ENCODE measurements at places on chromosomes 4 and X.

GRCh38 chr4:15756361-15756861 is 21.7 kb upstream of the CD38 start:
- no peak for DNase-seq

GRCh38 chrX:111086591-111087006 is 9.4 kb upstream of the PAK3 start:
- no peak for DNase-seq

- no peak for DNase-seq
Measured at GRCh38 chrX:113954297-113954696, 629.6 kb upstream of the HTR2C start.

DNA sequence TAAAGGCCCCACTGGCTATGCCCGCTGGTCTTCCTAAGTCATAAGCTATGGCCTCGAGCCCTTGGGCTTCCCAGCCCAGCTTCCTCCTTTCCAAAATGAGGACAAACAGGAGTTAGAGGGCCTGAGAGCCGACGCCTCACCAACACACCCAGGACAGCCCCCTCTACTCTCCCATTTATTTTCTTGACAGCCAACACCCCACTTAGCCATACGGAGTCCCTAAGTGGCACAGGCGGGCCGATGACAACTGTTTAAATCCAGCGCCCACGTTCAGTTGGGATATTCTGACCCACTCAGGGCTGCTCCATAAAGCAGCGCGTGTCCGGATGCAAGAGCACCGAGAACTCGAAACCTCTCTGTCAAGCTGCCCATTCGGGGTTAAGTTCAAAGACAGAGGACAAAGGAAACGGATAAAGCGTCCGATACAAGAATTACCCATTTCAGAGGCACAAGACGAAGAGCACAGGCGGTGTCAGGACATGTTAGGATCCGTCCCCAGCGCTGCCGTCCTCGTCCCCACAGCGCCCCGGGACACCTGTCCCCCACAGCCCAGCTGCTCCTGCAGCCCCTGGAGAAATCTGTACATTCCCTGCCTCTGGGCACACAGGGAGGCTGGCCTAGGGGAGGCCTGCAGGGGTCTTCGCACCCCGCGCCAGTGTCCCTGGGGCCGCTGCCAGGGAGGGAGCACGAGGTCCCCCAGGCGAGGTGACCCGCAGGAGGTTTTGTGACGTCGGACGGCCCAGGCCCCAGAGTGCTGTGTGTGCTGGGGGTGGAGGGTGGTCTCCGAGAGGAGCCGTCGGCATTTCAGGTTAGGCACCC is 1.2 kb downstream of the PRKX start:
- DNase-seq = no peak

- no peak for DNase-seq
Measured at GRCh38 chr4:97457253-97457652, 686.0 kb downstream of the STPG2 start.

DNA sequence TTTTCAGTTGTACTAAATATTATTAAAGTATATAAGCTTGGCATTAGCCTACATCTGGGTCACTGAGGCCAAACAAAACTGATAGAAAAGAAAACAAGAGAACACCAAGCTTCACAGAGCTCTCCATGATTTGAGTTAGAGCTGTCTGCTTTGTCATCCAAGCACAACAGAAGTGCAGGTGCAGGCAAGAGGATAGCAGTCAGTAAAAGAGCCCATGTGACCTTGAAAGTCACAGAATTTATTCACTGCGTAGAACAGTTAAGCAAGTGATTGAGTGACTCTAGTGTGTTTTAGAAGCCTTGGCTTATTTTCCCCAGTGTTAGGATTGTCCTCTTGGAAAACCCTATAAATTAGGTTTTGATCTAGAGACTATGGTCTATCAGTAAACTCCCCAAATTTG is 49.4 kb upstream of the PRDM5 start:
- no peak for DNase-seq

DNA sequence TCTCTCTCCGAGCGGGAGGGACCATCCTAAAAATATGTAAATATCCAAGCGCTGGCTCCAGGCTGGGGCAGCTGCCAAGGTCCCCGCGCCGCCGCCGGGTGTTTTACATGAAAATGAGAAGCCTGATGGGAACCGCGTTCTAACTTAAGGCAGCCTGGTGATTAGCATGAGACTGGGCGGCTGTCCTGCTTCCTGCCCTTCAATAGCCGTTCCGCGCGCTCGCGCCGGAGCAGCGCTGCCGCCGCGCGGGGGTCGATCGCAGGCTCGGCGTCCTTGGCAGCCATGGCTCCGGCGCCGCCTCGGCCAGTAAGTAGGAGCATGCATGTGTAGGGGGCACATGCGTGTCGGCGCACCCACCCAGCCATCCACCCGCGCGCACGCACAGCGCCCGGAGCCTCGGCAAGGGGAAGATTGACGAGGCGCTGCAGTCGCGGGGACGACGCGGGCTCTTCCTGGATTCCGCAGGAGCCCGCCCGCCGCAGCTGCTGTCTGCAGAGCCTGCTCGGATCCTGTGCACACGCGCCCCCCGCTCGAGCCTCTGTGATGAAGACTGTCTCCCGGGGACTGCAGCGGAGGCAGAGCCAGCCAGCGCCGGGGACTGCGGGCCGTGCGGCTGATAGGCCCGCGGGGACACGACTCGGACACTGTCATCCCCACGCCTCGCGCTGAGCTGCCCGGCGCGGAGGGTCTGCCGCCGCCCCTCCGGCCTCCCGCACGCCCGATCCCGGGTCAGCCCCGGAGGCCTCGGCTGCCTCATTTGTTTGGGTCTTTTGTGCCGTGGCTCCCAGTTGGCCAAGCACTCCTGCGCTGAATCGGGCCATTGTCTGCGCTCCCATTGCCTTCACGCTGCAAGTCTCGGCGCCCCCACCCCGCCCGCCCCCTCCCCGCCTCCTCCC is 734 bp downstream of the STOX2 start:
- peak; percentile 93 for DNase-seq

- DNase-seq = no peak
Measured at GRCh38 chr4:8250637-8251036, 18.9 kb upstream of the HTRA3 start.

DNA sequence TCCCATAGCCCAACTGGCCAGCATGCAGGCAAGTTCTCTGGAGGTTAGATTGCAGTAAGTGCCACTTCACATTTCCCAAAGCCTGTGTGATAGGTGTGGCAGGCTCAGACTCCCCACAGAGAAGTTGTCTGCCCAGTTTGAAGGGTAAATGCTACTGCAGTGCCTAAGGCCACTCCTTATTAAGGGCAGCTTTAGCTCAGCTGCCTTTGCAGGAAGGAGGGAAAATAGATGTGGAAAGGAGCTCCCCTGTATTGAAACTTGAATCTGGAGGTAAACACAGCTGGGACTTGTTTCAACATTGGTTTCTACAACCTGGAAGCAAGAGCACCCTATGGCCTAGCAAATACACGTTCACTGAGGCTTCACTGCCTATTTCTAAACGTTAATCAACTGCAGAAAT is 22.4 kb downstream of the NEXMIF start:
- no peak for DNase-seq

GRCh38 chr4:1112174-1112820 is 1.1 kb downstream of the RNF212 start:
- no peak for DNase-seq

DNA sequence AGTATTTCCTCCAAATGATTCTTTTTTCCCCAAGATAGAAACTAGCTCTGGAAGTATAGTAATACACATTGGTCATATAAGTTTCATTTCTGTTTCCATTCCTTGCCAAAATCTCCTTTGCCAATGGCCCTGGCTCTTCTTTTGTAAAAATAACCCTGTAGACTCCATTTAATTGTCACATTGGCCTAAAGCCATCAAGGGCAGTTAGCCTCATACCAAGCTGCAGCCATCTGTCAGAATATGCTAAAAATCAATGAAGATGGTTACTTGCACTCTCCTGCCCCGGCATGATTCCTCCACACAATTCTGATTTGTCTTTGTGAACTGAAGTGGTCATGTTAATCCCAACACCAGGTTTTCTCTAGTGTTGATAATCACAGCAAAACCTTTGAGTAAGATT is 380.5 kb downstream of the SH2D1A start:
- no peak for DNase-seq

GRCh38 chr4:7464259-7464655 is 29.5 kb upstream of the PSAPL1 start:
- no peak for DNase-seq

- peak; percentile 26 for DNase-seq
Measured at GRCh38 chr4:8305851-8306471, 36.4 kb downstream of the HTRA3 start.

GRCh38 chr4:58809948-58810347 is 1699.8 kb upstream of the IGFBP7 start:
- no peak for DNase-seq

GRCh38 chrX:143854006-143854405 is 29.9 kb upstream of the UBE2NL start:
- no peak for DNase-seq

- DNase-seq = peak; percentile 68
Measured at GRCh38 chrX:130401415-130402207, at the start of gene RBMX2. Gene RBMX2 (plus strand): TSS chrX:130401987. CDS start chrX:130402033, 46 bp downstream.

DNA sequence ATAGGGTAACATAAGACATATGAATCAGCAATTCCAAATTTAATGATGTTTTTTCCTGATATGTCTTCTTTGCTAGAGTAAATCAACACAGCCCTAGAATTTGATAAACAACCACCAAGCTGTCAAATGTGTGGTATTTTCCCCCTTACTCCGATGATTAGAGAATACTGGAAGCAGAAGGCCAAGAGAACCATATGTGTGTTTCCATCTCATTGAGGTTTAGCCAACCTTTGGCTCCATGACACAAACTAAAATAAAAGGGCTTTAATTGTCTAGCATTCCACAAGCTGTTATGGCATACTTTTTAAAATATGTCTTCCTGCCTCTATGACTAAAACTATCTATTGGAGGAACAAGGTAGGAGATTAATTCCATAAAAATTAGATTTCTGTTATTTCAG is 1222.4 kb upstream of the AGA start:
- no peak for DNase-seq

DNA sequence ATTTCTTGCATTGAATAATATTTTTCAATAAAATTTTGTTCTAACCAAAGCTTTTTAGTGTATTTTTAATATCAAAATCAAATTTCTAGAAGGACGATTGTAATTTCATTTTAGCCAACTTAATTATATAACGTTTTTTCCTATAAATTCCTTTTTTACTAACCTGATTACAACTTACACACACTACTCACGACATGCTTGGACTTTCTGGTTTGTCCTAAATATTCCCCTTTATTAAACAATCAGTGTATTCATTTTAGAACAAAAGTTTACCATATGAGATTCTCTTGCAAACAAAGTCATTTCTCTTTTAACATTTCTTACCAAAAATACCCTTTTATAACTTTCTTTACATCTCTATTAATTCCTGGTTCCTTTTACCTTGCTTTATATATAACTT is 173.7 kb downstream of the PWWP3B start:
- no peak for DNase-seq

GRCh38 chrX:68932611-68933010 is 103.8 kb downstream of the EFNB1 start:
- DNase-seq = no peak
